Activated CD4-positive, alpha-beta memory T cell treated with anti-CD3 and anti-CD28 coated beads for 36 hours (primary cell): ENCODE measurements at places on chromosomes 6 and 20.

GRCh38 chr6:158958504-158959386 lies 41.3 kb downstream of the RSPH3 start:
- peak; percentile 37 for DNase-seq

GRCh38 chr20:57658833-57659516 lies 38.7 kb upstream of the ZBP1 start:
- peak; percentile 7 for DNase-seq

- no peak for DNase-seq
These were observed 97.3 kb upstream of the UST start for GRCh38 chr6:148649454-148649963.

DNA sequence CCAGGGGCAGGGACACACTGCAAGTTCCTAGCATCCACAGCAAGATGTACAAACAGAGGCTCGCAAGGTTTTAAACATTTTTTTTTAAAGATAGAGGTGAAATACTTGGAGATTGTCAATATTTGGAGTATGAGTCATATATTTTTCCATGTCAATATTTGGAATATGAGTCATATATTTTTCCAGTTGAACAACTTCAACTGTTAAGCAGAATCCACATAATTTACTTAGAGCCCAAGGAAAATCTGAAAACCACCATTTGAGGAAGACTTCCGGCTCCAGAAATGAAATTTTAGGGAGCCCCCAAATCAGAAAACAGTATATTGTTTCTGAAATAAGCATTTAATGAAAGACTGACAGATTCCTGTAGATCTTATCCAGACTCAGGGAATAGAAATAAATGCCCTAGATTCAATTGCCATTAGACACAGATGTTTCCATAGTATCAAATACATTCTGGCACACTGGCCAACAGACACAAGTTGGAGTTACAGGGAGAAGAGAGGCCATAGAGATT lies 51.6 kb upstream of the FAM184A start:
- DNase-seq, result no peak
